ENCODE measurements at places on chromosomes 5 and 9. TPM values are rescaled to one million over a fixed set of nuclear protein-coding genes. Genes with fewer than 3 reads are reported as not detected.

DNA sequence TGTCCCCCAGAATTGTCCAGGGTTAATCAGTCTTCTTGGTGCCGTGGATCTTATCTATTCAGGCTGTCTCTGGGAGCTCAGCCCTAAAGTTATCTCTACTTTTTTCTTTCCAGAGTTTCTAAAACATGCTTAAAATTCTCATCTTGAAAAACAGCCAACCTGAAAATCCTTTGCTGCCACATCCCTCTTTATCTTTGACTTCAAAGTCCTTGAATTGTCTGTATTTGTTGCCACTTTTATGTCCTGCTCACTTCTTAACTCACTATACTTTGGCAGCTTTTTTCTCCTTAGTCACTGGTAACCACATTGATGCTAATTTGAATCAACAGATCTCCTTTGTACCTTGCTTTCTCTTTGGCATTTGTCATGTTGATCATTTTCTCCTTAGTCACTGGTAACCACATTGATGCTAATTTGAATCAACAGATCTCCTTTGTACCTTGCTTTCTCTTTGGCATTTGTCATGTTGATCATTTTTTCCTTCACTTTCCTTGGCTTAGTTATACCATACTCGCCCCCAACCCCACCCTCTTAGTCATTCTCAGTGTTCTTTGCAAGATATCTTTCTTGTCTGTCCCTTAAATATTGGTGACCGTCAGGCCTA lies 8.5 kb downstream of the DMXL1 start:
- no peaks in the 10 kb centered on the region for H3K36me3 ChIP-seq
- DNase-seq, result no peak
- H3K4me1 ChIP-seq, result peaks cover 4% of the 10 kb centered on the region
- no peak overlapping the region for H3K4me3 ChIP-seq
- no peaks in the 10 kb centered on the region for H3K27me3 ChIP-seq
- H3K27ac ChIP-seq, result no peak overlapping the region

- no peak for DNase-seq
- no peaks in the 10 kb centered on the region for H3K27me3 ChIP-seq
- H3K36me3 ChIP-seq, result no peaks in the 10 kb centered on the region
- no peaks in the 10 kb centered on the region for H3K4me1 ChIP-seq
- no peak overlapping the region for H3K4me3 ChIP-seq
Measured at GRCh38 chr9:3962971-3963642, 336.8 kb downstream of the GLIS3 start.

DNA sequence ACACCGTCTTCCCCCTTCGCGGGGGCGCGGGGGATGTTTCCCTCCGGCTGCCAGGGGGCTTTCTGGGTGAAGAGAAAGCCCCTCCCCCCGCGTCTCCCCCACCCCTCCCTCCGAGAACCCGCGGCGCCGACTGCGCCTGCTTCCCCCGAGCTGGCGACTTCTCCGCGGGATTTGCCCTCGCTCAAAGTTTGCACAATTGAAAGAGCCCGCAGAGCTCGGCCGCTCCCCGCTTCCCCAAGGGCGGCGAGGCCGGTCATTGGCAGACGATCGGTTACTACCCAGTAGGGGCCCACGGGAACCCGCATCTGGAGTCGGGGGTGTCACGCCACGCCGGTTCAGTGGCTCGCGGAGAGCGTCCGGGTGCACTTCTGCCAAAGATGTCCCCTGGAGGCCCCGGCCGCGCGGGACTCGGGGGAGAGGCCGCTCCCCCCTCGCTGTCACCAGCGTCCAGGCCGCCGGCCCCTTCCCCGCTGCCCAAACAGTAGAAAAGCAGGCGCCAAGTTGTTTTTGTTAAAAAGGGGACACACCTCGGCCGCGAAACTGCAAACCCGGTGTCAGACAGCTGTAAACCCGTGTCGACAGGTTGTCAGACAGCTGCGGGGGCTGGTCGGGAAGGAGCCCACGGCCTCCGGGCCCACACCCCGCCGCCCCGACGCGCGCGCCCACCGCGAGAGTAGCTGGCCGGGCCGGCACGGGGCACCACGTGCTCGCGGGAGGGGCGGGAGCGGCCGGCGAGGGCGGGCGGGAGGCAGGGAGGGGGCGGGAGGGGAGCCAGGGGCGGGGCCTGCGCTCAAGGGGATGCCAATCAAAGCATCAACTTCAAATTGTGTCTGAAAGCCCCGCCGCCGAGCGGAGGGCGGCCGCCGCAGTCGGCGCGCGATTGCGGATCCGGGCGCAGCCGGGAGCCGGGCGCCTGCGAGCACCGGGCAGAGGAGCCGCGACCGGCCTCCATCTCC lies at the start of gene IRX1:
Gene IRX1, plus strand, starts transcription at position 827 of the 956 bp plus-strand sequence. CDS start 274 bp downstream, outside the sequence.
- H3K27ac ChIP-seq, result peak within 1 kb of the TSS; percentile 90
- DNase-seq, result peak; percentile 73
- no peaks in the 10 kb centered on the region for H3K4me1 ChIP-seq
- H3K4me3 ChIP-seq, result peak within 1 kb of the TSS; percentile 59
- no peaks in the 10 kb centered on the region for H3K36me3 ChIP-seq

ELAVL2 gene
- total RNA-seq, result 1.1 TPM

CEP78 gene
- 22.1 TPM for total RNA-seq

TMC1 gene
- total RNA-seq, result 0.16 TPM
